ENCODE measurements at places on chromosomes 16 and 17.
A peak's percentile ranks its signal among the peaks of the same experiment; 100 is the strongest.

DNA sequence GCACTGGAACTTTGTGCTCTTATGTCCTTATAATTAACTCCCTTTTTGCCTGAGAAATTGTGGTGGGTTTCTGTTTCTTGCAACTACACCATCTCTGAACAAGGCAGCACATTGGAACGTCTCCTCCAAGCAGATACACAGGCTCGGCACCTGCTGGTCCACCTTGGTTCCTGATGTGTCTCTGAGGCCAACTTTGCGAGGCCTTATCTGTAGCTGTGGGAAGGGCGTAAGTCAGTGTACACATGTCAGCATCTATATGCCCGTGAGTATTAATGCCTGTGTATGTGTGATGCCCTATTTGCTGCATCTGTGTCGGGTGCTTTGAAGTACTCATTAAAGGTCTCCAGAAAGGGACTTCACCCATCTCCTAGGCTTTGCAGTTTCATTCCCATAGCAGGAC is 17.5 kb downstream of the GP2 start:
- DNase-seq, result no peak

DNA sequence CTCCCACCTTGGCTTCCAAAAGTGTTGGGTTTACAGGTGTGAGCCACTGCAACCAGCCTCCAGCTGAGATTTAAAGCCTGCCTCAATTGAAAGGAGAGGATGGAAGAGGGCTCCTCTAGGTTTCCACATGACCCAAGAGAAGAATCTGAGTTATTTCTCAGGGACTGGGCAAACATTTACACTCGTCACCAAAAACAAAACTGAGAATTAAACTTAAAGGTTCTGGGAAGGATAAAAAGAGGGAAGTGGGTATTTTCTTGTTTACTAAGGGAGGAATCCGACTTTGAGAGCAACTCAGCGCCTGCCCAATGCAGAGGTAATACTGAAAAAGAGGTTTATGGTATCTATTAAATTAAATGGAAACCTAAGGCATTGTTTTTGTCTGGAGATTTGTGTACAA is 13.3 kb downstream of the HOXB1 start:
- DNase-seq, result no peak

- DNase-seq, result no peak
These were observed 85.8 kb upstream of the SEC14L1 start for GRCh38 chr17:77054936-77055335.

- DNase-seq, result peak; percentile 85
These were observed 21.9 kb downstream of the UNC13D start for GRCh38 chr17:75822119-75822799.

- DNase-seq, result no peak
These were observed 69.5 kb downstream of the AMFR start for GRCh38 chr16:56355786-56356275.

- no peak for DNase-seq
These were observed 21.2 kb upstream of the ENGASE start for GRCh38 chr17:79053251-79053925.

GRCh38 chr17:74715144-74715543 is 2.4 kb upstream of the CD300LF start:
- peak; percentile 46 for DNase-seq

- DNase-seq, result no peak
These were observed 12.4 kb downstream of the TEX14 start for GRCh38 chr17:58679263-58680037.

GRCh38 chr16:30131869-30132475 is 9.0 kb upstream of the MAPK3 start:
- peak; percentile 96 for DNase-seq

DNA sequence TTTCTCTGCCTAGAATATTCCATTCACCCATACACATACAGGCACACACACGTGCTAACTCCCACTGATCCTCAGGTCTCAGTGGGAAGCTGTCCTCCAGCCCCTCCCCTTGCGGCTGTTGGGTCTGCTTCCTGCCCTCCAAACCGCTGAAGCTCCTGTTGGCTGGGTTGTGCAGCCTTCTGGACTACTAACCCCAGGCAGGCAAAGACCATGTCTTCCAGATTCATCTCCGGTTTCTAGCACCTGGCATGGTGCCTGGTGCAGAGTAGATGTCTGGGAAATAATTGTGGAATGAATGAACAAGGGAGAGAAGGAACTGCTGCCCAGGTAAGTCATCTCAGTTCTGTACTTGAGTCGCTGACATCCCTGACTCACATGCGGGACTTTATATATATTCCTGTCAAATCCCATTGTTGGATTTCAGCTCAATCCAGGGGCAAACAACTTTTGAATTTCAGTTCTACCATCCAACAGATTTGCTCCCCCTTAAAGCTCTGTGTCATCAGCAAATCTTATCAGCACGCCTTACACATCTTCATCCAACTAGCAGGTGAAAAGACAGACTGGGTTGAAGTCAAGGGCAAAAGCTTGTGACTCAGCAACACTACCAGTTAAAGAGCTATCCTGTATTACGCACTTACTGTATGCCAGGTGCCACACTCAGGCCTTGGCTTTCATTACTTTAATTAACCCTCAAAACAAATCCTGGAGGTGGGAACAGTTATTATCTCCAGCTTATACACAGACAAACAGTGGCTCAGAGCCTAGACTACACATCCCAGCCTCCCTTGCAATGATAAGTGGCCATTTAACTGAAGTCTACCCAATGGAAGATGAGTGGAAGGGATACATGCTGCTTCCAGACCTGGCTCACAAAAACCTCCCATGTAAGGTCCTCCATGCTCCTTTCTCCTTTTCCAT is 51.1 kb downstream of the SRCIN1 start:
- peak; percentile 82 for DNase-seq

- no peak for DNase-seq
These were observed 3.5 kb downstream of the IRX3 start for GRCh38 chr16:54282928-54283724.

- peak; percentile 99 for DNase-seq
These were observed 1.5 kb upstream of the SYT17 start for GRCh38 chr16:19166500-19166899.

DNA sequence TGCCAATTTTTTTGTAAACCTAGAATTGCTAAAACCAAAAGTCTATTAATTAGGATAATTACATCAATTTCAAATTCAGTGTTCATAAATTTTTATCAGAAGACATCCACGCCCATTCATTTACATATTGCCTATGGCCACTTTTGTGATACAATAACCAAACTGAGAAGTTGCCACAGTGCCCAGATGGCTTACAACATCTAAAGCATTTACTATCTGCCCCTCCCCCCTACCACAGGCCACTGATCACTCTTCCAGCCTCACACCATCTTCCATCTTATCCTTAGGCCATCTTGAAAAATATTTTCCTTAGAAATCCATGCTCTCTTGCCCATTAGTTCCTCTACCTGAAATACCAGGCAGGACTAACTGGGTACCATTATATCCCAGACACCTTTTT is 6.3 kb upstream of the PRKAR1A start:
- DNase-seq, result no peak

DNA sequence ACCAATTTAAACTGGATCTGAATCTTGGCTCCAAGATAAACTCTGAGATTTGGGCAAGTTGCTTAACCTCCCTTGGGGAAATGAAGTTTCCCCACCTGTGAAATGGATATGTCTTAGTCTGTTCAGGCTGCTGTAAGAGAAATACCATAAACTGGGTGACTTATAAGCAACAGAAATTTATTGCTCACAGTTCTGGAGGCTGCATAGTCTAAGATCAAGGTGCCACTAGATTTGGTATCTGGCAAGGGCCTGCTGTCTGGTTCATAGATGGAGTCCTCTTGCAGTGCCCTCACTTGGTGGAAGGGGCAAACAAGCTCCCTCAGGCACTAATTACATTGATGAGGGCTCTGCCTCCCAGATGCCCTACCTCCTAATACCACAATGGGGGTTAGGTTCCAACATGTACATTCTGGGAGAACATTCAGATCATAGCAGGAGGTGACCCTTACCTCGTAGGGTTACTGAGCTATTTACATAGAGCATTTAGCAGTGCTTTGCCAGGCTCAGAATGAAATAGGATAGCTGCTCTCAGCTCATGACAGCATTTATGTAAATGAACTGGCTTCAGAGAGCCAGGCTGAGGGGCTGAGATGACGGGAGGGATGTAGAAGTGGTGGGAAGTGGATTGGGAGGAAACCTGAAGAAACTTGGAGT is 83.9 kb downstream of the SPECC1 start:
- peak; percentile 93 for DNase-seq

GRCh38 chr17:8393470-8394231 is 4.0 kb downstream of the RNF222 start:
- no peak for DNase-seq

GRCh38 chr16:64437706-64438324 is 684.0 kb downstream of the CDH11 start:
- peak; percentile 70 for DNase-seq

DNA sequence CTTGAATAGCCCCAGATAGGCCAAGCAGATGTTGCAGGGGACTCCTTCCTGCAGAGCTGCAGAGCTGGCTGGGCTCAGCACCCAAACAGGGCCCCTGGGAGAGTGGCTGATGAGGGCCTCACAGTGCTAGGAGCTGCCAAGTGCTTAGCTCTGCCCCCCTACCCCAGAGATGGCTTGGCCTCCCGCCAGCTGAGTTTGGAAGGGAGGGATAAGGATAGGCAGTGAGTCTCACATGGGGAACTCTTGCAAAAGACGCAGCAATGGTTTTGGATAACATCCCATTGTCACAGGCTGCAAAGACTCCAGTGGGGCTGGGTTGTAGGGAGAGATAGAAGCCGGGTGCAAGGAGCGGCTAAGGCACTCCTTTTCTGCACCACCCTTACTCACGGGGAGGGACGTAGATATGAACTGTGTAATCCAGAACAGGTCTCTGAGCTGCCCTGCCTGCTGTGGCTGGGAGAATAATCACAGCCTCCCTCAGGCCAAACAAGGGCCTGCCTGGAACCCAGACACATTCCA is 52.9 kb upstream of the MAF start:
- DNase-seq, result peak; percentile 10

GRCh38 chr17:77640916-77641605 is 317.4 kb upstream of the TNRC6C start:
- no peak for DNase-seq

GRCh38 chr16:86831366-86831765 is 253.0 kb downstream of the FOXL1 start:
- DNase-seq, result no peak

- DNase-seq, result no peak
These were observed 15.3 kb downstream of the CREBBP start for GRCh38 chr16:3865241-3865640.

- DNase-seq, result no peak
These were observed 39.5 kb downstream of the DYNLRB2 start for GRCh38 chr16:80580109-80580832.

GRCh38 chr17:6755731-6756184 is at the start of gene XAF1:
Gene XAF1 (plus strand): TSS chr17:6756046. CDS start chr17:6756079, 33 bp downstream.
- no peak for DNase-seq

- no peak for DNase-seq
These were observed 44.0 kb downstream of the MYH3 start for GRCh38 chr17:10612957-10613744.

- DNase-seq, result no peak
These were observed 39.9 kb downstream of the SNX29 start for GRCh38 chr16:12016291-12016947.

GRCh38 chr17:77505181-77505639 is 364.4 kb downstream of the SEC14L1 start:
- DNase-seq, result no peak

GRCh38 chr16:12215277-12216105 is 239.0 kb downstream of the SNX29 start:
- DNase-seq, result no peak

GRCh38 chr17:65293584-65294180 is 156.5 kb downstream of the RGS9 start:
- DNase-seq, result no peak

DNA sequence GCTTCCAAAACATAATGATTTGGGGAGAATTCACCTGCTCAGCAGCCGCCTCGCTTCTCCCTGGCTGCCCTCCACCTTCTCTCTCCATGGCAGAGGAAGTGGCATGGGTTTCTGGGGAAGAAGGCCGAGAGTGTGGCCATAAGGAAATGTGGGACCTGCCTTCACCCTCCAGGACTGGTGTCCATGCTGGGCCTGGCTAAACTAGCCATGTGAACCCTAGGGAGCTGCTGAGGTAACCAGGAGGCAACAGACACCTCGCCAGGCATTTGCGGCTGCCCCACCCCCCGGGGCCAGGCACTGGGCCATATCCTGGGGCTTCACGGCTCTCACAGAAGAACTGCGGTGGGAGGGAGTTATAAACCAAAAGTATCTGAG is 9.9 kb upstream of the CMTM4 start:
- DNase-seq, result no peak

DNA sequence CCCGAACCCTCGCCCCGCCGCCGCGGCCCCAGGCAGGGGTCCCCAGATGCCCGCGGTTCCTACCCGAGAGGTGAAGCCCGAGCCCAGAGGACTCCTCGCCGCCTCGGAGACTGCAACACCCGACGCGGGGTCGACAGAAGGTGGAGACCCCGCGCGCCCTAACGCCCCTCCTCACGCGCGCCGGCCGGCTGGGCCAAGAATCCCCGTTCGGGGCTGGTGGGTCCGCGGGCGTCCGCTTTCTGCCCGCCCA is 515 bp downstream of the SUMO2 start:
- no peak for DNase-seq

DNA sequence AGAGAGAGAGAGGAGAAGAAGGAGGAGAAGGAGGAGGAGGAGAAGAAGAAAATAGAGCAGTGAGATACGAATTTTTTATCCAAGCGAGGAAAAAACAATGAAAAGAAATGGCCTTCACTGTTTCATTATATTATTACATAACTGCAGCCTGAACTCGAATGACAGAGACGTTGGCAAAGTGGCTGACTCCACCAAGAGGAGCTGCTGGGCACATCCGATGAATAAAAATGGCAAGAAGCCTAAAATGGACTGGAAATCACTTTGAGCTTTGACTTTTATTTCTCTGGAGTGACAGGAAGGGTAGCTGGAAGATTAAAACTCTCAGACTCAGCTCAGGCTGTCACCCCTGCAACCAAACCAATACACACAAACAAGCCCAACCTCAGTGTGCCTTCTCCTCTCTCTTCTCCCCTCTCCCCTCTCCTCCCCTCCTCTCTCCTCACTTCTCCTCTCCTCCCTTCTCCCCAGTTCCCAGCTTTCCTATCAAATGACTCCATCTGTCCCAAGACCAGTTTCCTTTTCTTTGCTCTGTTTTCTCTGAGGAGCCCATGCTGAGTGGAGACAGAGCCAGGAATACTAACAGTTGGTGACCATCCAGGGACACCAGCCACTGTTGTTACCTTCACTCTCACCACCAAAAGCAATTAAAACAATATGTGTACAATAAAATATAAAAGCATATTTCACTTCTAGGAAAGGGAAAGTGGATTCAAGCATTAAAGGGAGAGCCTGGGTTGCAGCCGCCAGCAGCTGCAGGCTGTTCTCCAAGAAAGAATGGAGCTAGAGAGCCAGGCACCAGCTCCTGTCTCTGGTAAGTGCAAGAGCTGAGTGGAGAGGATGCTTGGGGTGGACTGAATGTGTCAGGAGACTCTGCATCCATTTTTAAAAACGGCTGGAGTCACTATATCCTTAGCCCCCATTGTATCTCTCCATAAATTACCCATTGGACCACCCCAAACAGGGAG is 51.2 kb downstream of the SOX9 start:
- DNase-seq, result no peak

DNA sequence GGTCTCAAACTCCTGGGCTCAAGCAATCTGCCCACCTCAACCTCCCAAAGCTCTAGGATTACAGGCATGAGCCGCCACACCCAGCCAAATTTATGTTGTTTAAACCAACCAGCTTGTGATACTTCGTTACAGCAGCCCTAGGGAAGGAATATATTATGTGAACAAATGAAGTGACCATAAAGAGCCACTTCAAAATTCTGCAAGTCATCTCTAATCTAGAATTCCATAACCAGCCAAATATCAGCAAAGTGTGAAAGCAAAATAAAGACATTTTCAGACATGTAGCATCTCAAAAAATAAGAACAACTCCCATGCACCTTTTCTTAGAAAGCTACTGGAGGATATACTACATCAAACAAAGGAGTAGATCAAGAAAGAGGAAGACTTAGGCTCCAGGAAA is 36.0 kb downstream of the AIPL1 start:
- no peak for DNase-seq

All from NCI-H510A treated with DMSO at 0.1 percent for 48 hours (cell line).